DMS79 (cell line): ENCODE measurements at places on chromosomes 13 and 19.

GRCh38 chr13:39051157-39051556 lies 12.9 kb downstream of the NHLRC3 start:
- DNase-seq: peak; percentile 11

DNA sequence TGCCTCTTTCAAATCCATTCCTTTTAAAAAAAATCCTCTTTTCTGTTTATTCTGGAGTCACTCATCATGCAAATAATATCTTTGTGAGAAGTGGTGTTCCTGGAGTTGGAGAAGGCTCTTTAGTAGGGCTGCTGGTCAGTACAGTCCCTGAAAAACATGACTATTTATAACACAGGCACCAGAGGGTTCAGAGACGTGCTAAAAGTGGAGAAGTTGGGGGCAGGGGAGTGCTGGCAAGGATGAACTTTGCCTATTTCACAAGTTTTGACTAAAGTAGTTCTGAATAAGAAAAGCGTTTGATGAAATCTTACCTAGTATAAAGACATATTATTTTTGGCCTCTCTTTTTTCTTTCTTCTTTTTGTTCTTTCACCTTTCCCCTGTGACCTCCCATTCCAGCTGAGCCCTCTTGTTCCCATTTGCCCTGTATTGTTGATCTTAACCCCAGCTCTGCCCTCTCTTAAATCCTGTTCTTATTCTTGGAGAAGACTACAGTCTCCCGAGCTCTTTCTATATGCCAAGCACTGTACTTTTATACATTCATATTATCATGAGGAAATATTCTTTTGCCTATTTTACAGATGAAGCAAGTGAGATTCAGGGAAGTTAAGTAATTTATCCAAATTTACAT lies 129.1 kb downstream of the TM9SF2 start:
- no peak for DNase-seq

GRCh38 chr19:12788682-12789097 lies 2.6 kb upstream of the JUNB start:
- peak; percentile 64 for DNase-seq

DNA sequence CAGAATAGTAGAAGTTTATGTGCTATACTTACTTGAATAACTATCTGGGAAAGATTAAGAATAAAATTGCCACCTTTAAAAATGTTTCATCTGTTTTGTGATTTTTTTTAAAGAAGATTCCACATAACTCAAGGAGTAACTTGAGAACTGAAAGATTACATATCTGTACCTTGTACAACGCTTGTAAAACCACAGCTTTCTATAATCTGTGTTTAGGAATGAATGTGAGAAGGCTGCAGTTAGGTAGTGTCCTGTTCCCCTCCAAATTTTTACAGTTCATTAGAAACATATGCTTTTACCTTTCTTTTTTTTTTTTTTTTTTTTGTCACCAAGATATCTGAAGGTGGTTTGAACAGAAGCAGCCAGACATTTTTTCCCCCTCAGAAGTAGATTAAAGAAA lies 312.8 kb upstream of the GPC6 start:
- DNase-seq: no peak

- DNase-seq: no peak
Observed at GRCh38 chr19:5172859-5173630, 167.6 kb downstream of the PTPRS start.

- DNase-seq: no peak
Observed at GRCh38 chr19:36093687-36094086, 17.3 kb upstream of the OVOL3 start.

- DNase-seq: no peak
Observed at GRCh38 chr19:30535011-30535410, 162.8 kb downstream of the ZNF536 start.

GRCh38 chr19:40143612-40144011 lies 47.6 kb upstream of the MAP3K10 start:
- no peak for DNase-seq

DNA sequence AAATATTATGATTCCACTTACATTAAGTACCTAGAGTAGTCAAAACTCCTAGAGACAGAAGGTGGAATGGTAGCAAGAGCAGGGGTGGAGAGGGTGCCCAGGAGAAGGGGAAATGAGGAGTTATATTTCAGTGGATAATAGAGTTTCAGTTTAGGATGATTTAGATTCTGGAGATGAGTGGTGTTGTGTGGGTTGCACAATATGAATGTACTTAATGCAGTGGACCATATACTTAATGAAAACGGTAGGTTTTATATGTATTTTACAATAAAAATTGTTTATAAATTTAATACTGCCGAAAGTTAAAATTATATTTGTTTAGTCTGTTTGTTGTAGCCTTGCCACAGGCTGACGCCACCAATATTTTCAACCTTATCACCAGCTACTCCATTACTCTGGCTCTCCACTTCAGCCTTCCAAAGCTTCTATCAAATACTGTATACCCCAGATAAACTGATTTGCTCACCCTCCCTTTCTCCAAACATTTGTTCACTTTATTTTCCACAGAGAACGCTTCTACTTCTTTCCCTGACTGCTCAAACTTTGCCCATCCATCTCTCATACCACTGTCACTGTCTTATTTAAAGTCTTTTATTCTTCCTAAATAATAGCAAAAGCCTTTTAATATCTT lies 1.4 kb upstream of the RBM26 start:
- DNase-seq: no peak

- no peak for DNase-seq
Observed at GRCh38 chr19:29705706-29706105, 9.4 kb downstream of the C19orf12 start.

GRCh38 chr13:78608252-78608687 lies 4.9 kb upstream of the POU4F1 start:
- DNase-seq: no peak

- DNase-seq: no peak
Observed at GRCh38 chr19:34317311-34317927, 47.6 kb upstream of the GPI start.

- no peak for DNase-seq
Observed at GRCh38 chr19:35739275-35740107, 2.8 kb downstream of the IGFLR1 start.

GRCh38 chr19:53868892-53869804 lies 1.5 kb downstream of the MYADM start:
- peak; percentile 56 for DNase-seq

DNA sequence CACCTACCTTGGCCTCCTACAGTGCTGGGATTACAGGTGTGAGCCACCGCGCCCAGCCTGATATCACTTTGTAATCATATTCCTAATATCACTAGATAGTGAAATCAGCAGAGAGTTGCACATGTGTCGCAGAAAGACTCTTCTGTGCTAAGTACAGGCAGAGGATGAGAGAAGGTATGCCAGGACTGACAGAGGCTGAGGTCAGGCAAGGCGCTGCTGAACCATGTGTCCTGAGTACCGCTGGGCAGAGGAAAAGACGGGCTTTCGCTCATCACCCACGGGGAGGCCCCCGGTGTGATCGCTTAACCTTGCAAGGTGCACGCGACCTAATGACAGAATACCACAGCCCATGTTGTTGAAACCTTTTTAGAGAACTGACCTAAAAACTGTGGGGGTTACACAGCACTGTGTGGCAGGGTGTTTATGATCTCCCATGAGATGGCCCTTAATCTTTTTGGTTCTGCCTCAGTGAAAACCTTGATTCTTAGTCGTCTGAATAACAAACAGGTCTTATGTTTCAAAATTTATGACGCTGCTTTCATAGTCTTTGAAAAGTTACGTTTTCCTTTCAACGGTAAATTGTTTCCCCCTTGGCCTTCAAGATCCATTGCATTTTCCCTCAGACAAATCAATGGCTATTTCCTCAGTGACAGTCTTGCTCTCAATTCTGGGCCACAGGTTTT lies 12.2 kb downstream of the GJA3 start:
- DNase-seq: no peak

- no peak for DNase-seq
Observed at GRCh38 chr13:65830411-65831205, 1399.5 kb downstream of the PCDH9 start.

- peak; percentile 36 for DNase-seq
Observed at GRCh38 chr19:38736413-38737280, 7.6 kb downstream of the CAPN12 start.

- DNase-seq: no peak
Observed at GRCh38 chr19:28578786-28579505, 634.0 kb downstream of the UQCRFS1 start.

DNA sequence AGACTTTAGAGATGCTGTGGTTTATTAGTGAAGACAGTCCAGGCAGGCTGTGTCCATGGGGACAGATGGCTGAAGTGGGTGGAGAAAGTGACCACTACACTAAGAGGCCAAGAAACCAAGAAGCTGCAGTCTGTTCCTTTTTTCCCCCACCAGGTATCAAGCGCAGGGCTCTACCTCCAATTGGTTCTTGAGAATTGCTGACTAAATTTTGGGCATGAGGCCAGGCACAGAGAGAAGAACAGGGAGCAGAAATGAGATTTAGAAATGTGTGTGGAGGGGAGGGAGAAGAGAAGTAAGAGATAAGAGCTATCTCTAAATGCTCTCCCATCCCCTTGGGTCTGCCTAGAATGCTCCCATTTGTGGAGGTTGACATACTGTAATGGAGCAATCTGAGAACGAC lies 12.3 kb upstream of the CYSLTR2 start:
- no peak for DNase-seq

GRCh38 chr13:21616205-21616866 lies 12.4 kb upstream of the MICU2 start:
- DNase-seq: no peak

GRCh38 chr13:30739761-30740642 lies 4.7 kb downstream of the ALOX5AP start:
- no peak for DNase-seq

GRCh38 chr19:5155586-5156210 lies 184.9 kb downstream of the PTPRS start:
- no peak for DNase-seq

- DNase-seq: no peak
Observed at GRCh38 chr13:103976371-103976770, 910.2 kb upstream of the SLC10A2 start.

- DNase-seq: no peak
Observed at GRCh38 chr13:68232351-68233130, 1002.4 kb upstream of the PCDH9 start.

GRCh38 chr19:825897-826644 lies 1.6 kb upstream of the AZU1 start:
- no peak for DNase-seq

- DNase-seq: no peak
Observed at GRCh38 chr19:29622166-29623070, 16.3 kb downstream of the POP4 start.

GRCh38 chr13:85095418-85096272 lies 703.6 kb downstream of the SLITRK6 start:
- DNase-seq: no peak

DNA sequence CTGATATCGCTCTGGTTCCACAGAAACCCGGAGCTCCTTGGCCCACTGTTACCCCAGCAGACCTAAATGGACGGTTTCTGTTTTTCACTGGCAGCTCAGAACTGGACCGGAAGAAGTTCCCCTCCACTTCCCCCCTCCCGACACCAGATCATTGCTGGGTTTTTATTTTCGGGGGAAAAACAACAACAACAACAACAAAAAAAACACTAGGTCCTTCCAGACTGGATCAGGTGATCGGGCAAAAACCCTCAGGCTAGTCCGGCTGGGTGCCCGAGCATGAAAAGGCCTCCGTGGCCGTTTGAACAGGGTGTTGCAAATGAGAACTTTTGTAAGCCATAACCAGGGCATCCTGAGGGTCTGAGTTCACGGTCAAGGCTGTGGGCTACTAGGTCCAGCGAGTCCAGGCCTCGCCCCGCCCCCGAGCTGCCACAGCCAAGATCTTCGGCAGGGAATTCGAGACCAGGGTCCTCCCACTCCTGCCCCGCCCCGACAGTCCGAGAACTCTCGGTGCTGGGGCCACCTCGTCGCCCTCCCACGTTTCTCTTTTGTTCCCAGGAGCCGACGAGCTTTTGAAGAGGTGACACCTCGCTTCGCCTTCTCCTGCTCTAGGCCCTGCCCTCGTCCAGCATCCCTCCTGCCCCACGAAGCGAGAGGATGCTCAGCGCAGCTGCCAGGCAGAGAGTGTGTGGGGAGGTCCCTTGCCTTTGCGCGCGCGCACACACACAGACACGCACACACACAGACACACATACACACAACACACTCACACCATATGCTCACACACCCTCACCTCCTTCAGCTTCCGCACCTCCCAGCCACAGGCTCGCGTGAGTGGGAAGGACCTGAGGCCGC lies 8.8 kb downstream of the ZIC2 start:
- no peak for DNase-seq

- DNase-seq: no peak
Observed at GRCh38 chr13:48773531-48774275, 120.0 kb downstream of the CYSLTR2 start.

DNA sequence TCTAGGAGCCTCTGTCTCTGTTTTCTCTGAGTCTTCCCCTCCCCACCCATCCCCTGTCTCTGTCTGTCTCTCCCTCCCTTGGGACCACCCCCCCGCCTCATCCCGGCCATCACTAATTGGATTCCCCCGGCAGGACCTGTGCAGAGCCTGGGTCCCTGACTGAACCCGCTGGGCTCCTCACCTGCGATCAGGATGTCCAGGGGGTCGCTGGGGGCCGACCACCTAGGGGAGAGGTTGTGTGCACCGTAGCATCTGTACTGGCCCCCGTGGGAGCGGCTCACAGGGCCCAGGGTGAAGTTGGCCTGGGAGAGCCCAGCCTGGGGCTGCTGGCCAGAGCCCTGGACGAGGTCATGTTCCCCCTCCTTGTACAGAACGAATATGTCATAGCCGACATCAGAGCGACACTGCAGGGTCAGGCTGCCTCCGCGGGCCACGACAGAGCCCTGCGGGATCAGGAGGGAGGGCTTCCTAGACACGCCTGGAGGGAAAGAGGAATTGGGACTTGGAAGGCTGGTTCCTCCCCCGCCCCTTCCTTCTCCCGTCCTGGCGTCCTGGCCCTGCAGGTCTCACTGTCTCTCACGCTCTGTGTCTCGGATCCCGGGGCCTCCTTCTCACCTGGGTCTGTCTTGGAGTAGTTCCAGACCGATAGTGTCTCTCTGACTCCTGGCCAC lies 1.8 kb downstream of the LILRB5 start:
- no peak for DNase-seq

- no peak for DNase-seq
Observed at GRCh38 chr19:49677231-49677900, at the start of gene PRMT1. Gene PRMT1 (plus strand): TSS chr19:49677271. CDS start chr19:49677281, 10 bp downstream.

- peak; percentile 81 for DNase-seq
Observed at GRCh38 chr19:48271531-48272151, 1.8 kb downstream of the ZNF114 start.

GRCh38 chr13:94967183-94968039 lies 255.1 kb upstream of the SOX21 start:
- no peak for DNase-seq

DNA sequence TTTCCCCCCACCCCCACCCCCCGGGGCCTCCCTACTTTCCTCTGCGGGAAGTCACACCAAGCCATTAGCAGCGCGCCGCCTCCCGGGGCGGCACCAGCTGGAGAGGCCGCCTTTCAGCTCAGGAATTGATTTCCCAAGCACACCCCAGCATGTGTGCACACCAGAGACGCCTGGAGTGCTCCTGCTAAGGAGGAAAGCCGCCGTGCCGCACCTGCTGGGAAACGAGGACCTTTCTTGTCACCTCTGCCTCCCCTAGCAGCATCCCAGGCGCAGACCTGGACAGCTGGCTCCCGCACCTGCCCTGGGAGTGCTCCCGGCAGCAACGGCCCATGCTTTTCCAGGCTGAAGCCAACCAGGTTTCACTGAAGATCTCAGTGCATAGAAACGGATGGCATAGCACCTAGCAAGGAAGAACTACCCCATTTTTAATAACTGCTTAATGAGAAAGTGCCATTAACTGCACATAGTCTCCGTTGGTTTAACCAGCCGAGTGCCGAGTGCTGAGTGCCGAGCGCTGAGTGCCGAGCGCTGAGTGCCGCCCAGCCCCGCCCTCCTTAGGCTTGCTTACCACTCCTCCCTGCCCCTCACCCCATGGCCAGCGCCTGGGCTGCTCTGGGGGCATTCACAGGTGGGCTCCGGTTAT lies 165.0 kb downstream of the USP12 start:
- peak; percentile 50 for DNase-seq
